ENCODE measurements at places on chromosomes 13 and 19.

DNA sequence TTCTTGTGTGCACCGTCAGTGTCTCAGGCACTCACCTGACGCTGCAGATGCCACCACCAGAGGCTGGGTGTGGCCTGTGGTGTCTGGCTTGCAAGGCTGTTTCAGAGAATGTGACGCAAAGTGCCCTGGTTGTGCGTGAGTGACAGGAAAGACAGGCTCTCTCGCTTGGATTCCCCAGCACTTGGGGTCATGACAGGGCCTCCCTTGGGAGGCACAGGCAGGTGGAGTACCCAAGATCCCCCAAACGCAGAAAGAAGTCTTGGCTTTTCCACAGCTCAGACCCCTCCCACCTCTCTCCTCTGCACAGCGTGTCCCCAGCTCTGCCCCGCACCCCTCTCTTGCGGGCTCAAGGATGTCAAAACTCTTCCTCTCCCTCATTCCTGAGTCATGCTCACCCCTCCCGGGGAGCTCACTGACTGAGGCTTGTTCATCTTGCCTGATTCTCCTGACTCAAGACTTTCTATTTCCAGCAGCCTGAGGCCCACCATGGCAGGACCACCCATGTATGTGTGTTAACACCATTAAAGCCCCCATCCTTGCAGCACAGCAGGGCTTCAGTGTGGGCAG lies 21.0 kb downstream of the DHX34 start:
- no peak for DNase-seq

GRCh38 chr13:52025475-52026245 lies 1.2 kb downstream of the UTP14C start:
- DNase-seq = no peak

GRCh38 chr19:54517483-54517882 lies 14.9 kb downstream of the LAIR2 start:
- peak; percentile 49 for DNase-seq

GRCh38 chr13:49980266-49980665 lies 16.6 kb upstream of the TRIM13 start:
- no peak for DNase-seq

DNA sequence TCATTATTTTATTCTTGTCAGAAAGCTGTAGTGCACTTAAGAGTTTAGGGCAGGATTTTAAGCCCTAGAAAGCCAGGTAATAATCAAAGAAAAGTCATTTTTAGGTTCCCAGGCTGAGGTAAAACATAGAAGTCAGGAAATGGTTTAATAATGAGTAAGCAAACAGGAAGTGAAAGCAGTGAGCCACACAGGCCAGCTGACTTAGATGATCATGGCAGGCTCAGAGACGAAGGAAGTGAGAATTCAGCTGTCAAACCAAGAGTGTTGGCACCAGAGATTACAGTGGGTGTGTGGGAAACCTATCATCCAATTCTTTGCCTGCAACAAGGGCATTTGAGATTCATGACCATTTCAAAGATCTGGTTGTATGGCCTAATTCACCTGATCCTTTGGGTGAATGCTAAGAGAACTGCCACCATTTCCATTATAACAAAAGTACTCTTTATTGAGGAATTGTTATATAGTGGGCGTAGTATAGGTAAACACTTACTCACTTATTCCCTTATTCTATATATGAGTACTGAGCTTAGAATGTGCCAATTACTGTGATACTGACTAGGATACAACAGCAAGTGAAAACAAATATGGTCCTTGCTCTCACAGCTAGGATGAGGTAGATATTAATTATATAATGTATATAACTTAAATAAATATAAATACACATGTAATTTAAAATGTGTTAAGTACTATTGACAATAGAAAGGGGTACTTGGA lies 103.7 kb upstream of the EDNRB start:
- peak; percentile 53 for DNase-seq

DNA sequence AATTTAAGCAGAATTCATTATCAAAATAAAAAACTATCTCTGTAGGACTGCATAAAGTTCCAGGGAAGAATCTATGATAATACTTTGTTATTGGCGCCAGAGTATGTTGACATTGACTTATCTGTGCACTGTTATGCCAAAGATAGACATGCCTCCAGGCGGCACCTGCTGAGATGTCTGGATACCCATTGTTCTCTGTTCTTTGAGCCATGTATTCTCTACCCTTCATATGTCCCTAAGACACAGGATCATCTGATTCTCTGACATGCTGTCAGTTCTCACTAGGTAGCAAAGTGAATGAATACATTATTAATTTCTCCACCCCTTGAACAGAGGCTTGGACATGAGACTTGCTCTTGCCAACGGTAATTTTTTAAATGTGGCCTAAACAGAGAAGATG lies 517.8 kb upstream of the SLITRK5 start:
- no peak for DNase-seq

DNA sequence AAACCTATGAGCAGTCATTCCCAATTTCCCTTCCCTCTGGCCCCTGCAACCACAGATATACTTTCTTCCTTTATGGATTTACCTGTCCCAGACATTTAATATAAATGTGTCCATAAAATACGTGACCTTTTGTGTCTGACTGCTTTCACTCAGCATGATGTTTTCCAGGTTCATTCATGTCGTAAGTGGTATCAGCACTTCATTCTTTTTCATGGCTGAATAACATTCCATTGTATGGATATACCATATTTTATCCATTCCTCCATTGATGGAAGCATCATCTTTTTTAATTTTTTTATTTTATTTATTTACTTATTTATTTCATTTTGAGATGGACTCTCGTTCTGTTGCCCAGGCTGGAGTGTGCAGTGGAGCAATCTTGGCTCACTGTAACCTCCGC lies 8.0 kb upstream of the PPP6R1 start:
- DNase-seq = no peak

- DNase-seq = no peak
These were observed 991 bp downstream of the OBI1 start for GRCh38 chr13:78657699-78658629.

All from CD4-positive, alpha-beta T cell treated with Interleukin-2 at 100 ng/mL for 4 hours (primary cell).